ENCODE measurements at places on chromosomes 13 and 19.

DNA sequence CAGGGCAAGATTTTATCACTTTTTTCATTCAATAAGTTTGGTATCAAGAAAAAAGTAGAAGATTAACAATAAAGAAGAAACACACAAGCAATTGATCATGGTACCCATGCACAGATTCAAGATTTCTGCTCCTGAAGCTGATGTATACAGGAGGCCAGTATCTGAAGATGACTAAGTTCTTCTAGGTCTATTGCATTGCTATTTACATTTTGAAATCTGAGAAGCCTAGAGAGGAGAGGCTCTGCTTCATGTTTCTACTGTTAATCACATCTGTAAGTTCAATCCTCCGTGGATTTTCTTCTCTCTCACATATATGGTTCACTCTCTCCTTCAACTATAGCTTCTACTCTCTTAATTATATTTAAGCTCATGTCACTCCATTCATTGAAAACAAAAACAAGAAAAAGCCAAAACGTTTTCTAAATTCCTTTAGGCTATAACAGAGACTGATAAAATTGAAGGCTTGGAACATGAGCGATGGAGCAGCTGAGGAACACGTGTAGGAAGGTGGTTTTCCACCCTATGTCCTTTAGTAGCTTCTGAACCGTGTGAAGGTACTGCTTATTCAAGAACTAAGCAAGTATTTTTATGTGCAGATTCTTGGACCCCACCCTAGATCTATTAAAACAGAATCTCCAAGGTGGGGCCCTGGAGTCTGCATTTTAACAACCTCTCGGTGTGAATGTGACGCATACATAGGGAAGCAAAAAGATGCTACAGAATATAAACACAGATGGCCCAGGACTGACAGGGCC lies 198.2 kb downstream of the EFNB2 start:
- DNase-seq = no peak

- DNase-seq = no peak
These were observed 1347.3 kb downstream of the PCDH9 start for GRCh38 chr13:65882810-65883209.

- DNase-seq = no peak
These were observed 145.8 kb downstream of the KCNRG start for GRCh38 chr13:50161052-50161451.

GRCh38 chr13:23824371-23824770 lies 64.8 kb downstream of the MIPEP start:
- DNase-seq = no peak

DNA sequence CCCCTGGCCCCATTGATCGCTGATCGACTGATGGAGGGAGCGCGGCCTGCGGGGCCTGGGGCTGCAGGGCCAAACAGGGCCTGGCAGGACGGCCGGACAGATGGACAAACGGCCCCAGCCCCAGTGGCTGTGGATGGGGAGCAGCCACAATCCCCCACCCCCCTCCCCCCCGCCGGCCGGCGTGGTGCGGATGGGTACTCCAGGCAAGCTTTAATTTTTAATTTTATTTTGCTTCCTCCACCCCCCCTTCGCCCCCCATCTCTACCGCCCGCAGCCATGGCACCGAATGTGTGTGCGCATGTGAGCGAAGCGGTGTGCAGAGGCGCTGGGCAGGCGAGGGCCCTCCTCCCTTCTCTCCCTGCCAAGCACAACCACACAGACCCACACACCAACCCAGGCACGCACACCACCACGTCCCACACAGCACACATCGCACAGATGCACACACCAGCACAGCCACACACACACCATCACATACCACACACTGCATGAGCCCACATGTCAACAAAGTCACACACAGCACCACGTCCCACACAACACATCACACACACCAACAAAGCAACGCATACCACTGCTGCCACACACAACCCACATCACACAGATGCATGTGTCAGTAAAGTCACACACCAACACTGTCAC lies 12.4 kb downstream of the ERFL start:
- no peak for DNase-seq

DNA sequence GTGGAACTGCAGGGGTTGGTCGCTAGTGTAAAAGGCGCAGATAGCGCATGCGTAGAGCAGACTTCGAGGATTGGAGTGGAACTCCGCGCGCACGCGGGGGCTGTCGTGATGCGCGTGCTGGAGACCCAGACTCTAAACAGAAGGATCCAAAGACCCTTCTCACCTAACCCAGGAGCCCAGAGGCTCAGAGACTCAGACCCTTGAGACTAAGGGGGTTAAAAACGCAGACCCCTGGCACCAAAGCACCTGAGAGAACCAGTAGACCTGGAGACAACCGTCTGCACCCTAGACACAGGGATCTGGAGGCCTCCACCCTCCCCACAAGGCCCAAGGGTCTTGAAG lies 567 bp upstream of the CTU1 start:
- DNase-seq = no peak

GRCh38 chr13:112903071-112903577 lies 65.9 kb upstream of the MCF2L start:
- no peak for DNase-seq

DNA sequence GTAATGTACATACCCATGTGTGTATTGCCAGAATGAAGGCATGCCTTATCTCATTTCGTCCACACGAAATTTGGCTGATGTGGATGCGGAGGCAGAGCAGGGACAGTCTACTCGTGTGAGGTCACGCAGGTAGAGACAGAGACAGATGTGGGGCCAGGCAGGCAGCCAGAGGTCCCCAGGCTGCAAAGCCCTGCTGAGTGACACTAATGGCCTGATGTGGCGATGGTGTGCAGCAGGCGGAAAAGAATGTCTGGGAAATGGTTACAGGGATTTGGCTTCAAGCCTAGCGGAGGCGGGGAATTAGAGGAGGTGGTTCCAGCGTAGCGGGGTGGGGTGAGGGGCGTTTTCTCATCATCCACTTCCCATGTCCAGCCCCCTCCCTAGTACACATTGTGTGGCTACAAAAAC lies 4.2 kb upstream of the IZUMO2 start:
- DNase-seq = no peak

DNA sequence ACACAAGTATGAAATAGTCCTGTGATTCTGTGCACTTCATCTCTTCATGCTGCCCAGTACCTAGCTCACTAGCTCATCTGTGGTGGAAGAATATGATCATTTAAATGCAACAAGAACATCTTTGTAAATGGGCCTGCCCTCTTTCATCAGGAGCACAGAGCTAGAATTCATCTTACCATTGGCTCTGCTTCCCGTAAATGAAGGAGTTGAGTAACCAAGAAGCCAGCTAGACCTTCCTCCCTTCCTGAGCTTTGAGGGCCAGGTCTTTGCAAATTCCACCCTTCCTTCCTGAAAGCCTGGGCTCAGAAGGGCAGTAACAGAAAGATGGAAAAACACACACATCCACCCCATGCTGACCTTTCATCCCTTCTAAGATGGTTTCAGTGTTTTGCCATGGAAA lies 82.0 kb downstream of the FRY start:
- no peak for DNase-seq

DNA sequence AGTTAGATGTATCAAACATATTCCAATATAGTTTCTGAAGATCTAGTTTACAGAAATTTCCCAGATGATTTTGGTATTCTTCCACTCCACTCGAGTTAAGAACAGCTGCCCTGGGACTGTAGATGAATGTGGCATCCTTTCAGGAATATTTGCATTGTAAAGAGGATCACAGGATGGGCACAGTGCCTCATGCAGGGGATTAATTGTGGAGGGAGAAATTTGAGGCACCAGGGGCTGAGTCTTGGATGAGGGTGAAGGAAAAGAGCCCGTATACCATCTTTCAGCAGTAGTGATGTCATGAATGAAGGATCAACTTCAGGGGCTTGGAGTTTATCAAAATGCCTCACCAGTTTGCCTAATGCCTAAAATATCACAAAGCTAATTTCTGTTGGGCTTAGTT lies 4.0 kb upstream of the PDS5B start:
- DNase-seq = no peak

GRCh38 chr13:99382428-99383133 lies 75.4 kb upstream of the GPR183 start:
- no peak for DNase-seq

- no peak for DNase-seq
These were observed 31.8 kb upstream of the CBY2 start for GRCh38 chr13:45670189-45670885.

DNA sequence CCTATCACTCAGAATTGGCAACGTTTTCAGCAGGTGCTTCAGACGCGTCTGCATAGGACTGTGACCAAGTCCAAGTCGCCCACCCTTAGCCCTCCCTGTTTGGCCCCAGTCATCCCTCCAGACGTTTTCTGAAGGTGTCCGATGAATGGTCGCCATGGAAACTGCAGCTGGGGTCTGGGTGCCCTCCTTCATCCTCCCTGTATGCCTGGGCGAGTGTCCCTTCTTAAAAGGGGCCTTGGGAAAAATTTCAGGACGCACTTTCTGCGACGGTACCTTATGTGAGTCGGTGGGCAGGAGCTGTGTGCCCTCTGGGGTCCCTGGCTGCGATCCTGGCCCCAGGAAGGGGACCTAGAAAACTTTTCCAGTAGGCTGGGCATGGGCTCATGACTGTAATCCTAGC lies 25.1 kb downstream of the MAN2B1 start:
- DNase-seq = no peak

DNA sequence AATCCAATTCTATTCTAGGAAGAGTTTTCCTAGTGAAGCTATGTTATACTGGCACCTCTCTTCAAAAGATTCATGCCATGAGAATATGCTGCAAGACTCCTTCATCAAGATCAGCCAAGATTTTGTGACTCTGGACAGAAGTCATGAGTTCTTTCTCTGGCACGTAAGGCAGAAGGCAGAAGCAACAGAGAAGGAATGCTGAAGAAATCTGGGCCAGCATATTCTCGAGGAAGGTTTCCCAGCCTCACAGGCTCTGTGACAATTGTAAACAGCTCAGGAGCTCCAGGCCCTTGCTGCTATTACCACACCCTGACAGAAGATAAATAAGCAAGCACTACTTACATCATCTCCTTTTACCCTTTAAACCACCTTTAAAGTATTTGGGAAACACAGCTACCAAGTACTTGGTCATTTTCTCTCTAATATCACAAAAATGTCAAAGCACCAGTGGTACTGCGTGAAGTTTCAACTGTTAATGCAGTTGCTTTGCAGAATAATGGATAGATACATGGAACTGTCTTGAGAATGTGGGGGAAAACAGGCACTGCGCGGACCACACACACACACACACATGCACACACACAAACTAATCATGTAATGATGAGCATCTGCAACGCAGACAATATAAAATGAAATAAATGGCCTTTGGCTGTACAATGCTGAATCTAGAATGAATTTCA lies 55.4 kb downstream of the INTS6 start:
- no peak for DNase-seq

DNA sequence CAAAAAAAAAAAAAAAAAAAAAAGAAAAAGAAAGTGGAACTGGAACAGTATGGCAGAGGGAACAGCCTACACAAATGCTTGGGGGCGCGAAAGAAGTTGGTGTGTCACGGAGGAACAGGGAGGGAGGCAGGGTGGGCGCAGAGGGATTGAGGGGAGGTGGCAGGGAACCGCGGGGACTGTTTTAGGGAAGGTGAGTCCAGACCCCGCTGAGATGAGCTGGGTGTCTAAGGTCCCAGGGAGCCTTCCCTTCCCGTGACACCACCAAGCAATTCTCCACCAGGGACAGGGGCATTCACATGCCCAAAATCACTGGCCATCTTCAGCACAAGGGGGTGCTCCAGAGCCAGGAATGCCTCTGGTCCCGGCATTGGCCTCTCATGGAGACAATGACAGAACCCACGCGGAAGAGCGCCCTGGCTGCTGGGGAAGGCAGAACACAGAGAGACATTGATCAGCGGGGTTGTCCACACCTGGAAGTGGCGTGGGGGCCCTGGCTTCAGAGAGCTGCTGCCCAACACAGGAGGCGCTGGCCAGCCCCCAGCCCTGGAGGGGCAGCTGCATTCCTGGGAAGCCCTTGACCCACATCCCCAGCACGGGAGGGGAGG lies 6.9 kb downstream of the PEAK3 start:
- DNase-seq = no peak

- DNase-seq = no peak
These were observed 43.1 kb downstream of the PDS5B start for GRCh38 chr13:32629313-32629712.

- DNase-seq = no peak
These were observed 2.0 kb downstream of the PTBP1 start for GRCh38 chr19:799076-799881.

GRCh38 chr13:64817691-64818090 lies 2412.4 kb downstream of the PCDH9 start:
- DNase-seq = no peak

- no peak for DNase-seq
These were observed 1.4 kb upstream of the CERS1 start for GRCh38 chr19:18897094-18898029.

- DNase-seq = no peak
These were observed 1.9 kb downstream of the LDLR start for GRCh38 chr19:11090997-11091702.

GRCh38 chr13:39509616-39510315 lies 93.2 kb downstream of the LHFPL6 start:
- no peak for DNase-seq

DNA sequence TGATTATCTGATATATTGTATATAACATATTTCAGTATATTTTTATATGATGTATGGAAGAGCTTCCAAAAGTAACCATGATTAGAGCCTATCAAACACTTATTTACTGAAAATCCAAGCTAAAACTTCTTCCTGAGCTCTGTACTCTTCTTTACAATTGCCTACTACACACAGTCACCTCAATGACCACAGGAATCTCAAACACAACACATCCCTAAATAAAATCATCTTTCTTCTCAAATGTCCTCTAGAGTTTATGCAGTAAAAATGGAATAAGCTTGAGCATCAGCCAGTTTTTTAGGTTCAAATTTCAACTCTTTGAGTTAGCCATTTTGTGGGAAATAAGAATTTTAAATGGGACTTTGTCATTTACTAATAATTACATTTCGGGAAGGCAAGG lies 102.6 kb upstream of the FNDC3A start:
- no peak for DNase-seq

- DNase-seq = no peak
These were observed 40.8 kb upstream of the F7 start for GRCh38 chr13:113064534-113065405.

- no peak for DNase-seq
These were observed 1228.3 kb upstream of the PCDH20 start for GRCh38 chr13:62643799-62644524.

DNA sequence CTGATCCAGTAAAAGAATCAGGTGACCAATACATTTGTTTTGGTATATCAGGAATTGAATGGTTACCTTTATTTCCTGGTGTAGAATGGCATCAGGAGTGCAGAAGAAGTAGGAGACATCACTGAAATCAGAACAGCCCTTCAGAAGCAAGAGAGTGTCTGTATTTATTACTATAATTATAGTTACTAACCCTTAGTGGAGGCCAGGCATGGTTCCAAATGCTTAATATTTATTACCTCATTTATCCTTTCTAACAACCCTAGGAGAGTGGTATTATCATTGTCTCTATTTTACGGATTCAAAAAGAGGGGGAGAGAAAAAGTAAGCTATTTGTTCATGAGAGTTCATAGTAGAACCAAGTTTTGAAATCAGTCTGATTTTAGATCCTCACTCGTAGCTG lies 1292.9 kb downstream of the PCDH9 start:
- DNase-seq = no peak

All from NCI-H2081 treated with DMSO at 0.1 percent for 48 hours (cell line).